ENCODE measurements at places on chromosomes 11 and 22.
A peak's percentile ranks its signal among the peaks of the same experiment; 100 is the strongest.

GRCh38 chr11:91243051-91243450, 981.6 kb upstream of the FAT3 start:
- DNase-seq: no peak

- no peak for DNase-seq
Observed at GRCh38 chr11:112453601-112454577, 193.2 kb upstream of the PLET1 start.

DNA sequence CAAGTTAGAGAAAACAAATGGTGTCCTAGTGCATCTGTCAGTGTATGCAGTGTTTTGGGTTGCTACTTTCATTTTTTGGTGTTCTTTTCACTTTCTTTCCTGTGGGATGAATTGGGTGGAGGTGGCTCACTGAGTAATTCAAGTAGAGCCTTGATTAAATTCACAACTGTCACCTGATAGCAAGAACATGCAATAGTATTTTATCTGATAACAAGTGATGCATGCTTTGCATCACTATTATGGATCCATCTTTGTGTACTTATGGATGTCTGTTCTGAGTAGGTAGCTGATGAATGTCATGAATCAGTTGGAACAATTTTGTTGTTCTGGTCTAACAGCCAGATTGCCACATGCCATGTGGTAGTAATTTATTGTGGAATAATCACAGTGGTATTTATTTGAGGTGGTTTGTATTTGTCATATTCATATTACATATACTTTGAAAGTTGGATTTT, 87.5 kb downstream of the DDX10 start:
- no peak for DNase-seq

- no peak for DNase-seq
Observed at GRCh38 chr11:73162196-73162740, 20.1 kb upstream of the FCHSD2 start.

DNA sequence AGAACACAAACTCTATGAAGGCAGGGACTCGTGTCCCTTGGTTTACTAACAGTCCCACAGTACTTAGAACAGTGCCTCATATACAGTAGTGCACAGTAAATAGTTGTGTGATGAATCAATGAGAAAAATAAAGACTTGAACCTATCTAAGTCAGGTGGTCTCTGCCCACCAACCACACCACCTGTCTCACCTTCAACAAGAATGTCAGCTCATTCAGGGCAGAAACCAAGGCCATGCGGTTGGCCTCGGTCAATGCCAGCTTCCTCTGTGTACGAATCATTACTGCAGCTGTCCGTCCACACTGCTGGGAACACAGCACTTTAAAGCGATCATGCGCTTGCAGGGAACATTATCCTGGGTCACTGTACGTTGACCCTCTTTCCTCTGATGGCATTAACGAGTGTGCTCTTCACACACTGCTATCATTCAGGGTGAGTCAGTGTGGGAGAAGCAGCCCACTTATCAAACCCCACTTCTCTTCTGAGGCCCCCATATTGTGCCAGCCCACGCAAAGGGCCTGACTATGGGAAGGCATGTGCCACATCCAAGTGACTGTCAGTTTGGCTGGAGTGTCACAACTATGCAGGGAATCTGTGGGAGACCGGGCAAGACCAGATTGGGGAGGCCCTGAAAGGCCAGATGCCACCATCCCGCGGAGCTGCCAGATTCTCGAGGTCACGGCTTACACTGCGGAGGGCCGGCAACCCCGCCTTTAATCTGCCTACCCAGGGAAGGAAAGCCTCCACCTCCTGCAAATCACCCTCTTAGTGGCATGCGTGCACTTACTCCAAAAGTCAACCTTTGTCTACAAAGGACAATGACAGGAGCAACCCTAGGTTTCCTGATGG, 36.1 kb downstream of the LARGE1 start:
- DNase-seq: no peak

GRCh38 chr22:17965538-17966402, 58.6 kb downstream of the MICAL3 start:
- no peak for DNase-seq

GRCh38 chr11:2271327-2272227, 1.2 kb upstream of the ASCL2 start:
- no peak for DNase-seq

GRCh38 chr11:86164106-86164505, 80.4 kb upstream of the EED start:
- no peak for DNase-seq

DNA sequence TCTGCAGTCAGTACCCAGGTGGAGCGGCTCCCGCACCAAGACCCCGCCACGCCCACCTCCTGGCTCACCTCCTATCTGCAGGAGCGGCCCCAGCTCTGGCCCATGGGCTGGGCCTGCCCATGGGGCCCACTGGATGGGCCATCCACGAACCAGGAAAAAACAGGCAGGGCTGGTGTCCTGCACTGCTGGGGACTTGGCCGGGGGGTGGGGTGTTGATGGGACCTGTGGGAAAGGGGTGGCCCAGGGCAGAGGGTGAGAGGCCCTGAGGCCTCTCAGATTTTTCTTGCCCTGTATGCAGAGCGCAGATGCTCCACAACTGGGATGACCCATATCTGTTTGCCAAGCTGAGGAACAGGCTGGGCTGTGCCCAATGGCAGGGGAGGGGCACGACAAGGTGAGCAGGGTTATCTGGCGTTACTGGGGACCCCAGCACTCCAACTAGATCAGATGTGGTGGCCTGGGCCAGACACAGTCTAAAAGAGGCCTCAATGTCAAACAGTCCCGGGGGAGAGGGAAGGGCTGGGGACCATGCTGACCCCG, 2.7 kb upstream of the PIM3 start:
- no peak for DNase-seq

GRCh38 chr11:67606093-67606491, 644 bp upstream of the NDUFV1 start:
- DNase-seq: no peak

DNA sequence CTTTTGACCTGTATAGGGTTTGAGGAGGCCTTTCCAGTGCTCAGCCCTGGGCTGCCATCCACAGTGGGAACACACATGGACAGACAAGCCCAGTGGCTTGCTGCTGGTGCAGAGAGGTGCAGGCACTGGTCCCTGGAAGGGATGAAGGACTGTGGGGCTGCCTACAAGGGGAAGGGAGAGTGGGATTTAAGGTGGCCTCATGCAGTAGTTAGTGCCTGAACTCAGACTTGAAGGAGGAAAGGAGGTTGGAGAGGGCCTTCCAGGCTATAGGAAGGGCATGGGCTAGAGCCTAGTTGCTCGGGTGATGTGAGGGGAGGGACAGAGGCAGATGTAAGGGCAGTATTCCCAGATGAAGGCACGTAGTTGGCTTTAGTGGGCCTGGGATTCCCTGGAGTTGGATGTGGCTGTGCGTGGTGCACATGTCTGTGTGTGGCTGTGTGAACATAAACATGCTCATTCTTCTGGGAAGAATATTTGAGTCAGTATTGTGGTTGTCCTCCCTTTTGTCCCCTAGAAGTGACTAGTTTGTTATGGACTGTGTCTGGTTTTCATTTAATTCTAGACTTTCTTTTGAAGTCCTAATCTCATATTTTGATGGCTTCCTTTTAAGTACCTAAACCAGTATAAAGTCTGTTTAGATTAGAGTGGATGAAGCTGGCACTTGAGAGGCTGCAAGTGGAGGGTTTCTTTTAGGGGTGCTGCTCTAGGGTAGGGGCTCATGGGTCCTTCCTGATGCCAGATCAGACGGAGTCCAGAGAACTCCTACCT, 18.4 kb downstream of the YDJC start:
- no peak for DNase-seq

DNA sequence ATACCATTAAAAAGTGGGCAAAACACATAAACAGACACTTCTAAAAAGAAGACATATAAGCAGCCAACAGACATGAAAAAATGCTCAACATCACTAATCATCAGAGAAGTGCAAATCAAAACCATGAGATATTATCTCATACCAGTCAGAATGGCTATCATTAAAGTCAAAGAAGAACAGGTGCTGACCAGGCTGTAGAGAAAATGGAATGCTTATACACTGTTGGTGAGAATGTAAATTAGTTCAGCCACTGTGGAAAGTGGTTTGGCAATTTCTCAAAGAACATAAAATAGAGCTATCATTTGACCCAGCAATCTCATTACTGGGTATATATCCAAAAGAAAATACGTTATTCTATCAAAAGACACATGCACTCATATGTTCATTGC, 13.5 kb downstream of the OR2AT4 start:
- DNase-seq: no peak

- no peak for DNase-seq
Observed at GRCh38 chr22:43885786-43886185, 6.0 kb downstream of the PNPLA5 start.

GRCh38 chr22:31630331-31631329, 31.4 kb downstream of the PISD start:
- DNase-seq: no peak

- DNase-seq: no peak
Observed at GRCh38 chr11:122241566-122241965, 125.6 kb upstream of the BLID start.

GRCh38 chr11:134511255-134511654, 99.2 kb upstream of the B3GAT1 start:
- DNase-seq: no peak

DNA sequence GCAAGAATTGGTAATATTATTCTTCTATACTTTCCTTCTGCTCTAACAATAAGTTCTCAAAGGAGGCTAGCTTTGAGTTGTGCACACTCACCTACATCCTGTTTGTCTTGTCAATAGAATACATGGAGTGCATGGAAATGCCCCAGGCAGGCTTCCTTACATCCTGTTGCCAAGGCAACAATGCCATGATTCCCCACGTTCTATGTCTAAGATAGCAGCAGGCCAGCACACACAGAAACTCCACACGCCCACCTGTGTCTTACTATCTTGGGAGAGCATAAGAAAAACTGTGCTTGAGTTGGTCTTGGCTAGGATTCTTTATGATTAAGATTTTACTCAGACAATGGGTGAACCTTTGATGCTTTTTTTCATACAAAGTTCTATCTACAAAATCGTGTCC, 379.2 kb downstream of the AASDHPPT start:
- DNase-seq: no peak

GRCh38 chr11:124225471-124225870, 15.4 kb upstream of the OR8G1 start:
- no peak for DNase-seq

DNA sequence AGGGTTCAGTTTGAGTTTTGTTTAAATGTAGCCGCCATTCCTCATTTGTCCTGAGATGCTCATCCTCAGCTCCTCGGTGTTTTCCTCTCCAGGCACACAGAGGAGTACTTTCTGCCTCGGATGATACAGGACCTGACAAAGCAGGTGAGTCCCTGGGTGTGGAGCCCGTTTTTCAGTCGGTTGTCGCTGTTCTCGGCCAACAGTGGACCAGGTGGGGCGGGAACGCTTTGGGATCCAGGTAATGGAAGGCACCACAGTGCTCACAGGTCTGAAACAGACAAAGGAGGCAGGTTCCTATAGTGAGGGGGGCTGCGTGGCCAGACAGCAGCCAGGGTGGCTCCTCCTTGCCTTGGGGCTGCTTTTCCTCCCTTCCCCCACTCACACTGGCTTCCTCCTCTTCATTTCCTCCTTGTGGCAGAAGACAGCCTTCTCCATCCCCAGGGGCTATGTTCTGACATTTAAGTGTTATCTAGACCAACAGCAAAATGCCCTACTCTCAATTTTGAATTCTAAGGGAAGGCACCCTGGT, 19.4 kb downstream of the NADSYN1 start:
- no peak for DNase-seq

DNA sequence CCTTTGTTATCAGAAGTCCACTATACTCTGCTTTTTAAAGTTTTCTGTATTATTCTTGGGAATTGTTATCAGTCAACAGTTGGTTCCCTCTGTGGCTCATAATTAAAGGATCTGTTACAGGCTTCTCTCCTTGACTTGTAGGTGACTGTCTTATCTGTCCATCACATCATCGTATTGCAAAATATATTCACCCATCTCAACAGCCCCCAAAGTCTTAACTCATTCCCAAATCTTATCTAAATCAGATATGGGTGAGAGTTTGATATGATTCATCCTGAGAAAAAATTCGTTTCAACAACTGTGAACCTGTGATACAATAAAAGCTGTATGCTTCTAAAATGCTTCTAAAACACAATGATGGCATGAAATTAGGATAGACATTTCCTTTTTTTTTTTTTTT, 1245.6 kb upstream of the RAG2 start:
- DNase-seq: no peak

DNA sequence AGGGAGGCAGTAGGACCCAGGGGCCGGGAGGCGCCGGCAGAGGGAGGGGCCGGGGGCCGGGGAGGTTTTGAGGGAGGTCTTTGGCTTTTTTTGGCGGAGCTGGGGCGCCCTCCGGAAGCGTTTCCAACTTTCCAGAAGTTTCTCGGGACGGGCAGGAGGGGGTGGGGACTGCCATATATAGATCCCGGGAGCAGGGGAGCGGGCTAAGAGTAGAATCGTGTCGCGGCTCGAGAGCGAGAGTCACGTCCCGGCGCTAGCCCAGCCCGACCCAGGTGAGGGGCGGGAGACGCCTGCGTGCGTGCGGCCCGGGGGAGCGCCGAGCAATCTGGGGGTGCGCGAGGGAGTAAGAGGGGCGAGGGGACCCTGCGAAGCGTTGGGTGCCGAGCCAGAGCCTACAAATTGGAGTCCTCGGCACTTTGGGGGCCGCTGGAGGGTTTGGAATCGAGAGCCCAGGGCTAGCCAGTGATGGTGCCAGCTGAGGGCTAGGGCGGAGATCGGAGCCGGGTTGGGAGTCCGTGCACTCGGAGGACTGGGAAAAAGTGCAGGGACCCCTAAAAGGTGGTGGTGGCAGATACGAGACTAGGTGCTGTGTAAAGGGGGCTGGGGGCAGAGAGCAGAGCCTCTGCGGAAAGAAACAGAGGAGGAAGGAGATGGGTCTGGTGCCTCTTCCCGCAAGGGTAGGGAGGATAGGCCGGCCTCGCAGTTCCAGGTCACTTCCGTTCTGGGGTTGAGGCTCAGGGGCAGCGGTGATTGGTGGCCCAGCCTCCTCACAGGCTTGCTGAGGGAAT, at the start of gene SERPINH1:
TSS of gene SERPINH1 (plus strand) at position 206 of the 788 bp plus-strand sequence. CDS start 4,097 bp downstream, outside the sequence.
- DNase-seq: peak; percentile 39

GRCh38 chr11:43984519-43985385, 42.3 kb downstream of the C11orf96 start:
- DNase-seq: no peak

GRCh38 chr11:23211221-23211620, 350.9 kb upstream of the CCDC179 start:
- no peak for DNase-seq

- DNase-seq: no peak
Observed at GRCh38 chr22:20025401-20026203, 4.7 kb downstream of the TANGO2 start.

DNA sequence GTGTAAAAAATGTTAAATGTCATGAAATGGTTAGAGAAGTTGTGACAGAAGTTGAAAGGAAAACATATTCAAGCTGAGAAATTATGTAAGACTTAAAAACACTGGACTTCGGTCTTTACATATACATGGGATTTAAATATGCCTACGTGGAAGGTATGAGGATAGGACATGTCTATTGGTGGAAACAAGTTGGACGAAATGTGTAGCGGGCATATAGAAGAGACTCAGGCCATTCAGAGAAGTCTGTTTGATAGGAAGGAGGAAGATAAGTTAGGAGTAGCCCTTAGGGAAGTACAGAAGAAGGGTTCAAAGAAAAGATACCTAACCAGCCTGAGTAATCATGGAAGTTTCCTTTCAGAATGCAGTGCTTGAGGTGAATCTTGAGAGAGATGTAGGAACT, 14.7 kb downstream of the CADM1 start:
- DNase-seq: no peak

- no peak for DNase-seq
Observed at GRCh38 chr11:86136538-86136937, 67.7 kb upstream of the PICALM start.

Measured in NCI-H446 (cell line).